ENCODE measurements at places on chromosomes 11 and 22.

- DNase-seq: no peak
Observed at GRCh38 chr22:38655519-38656255, 505 bp downstream of the FAM227A start.

DNA sequence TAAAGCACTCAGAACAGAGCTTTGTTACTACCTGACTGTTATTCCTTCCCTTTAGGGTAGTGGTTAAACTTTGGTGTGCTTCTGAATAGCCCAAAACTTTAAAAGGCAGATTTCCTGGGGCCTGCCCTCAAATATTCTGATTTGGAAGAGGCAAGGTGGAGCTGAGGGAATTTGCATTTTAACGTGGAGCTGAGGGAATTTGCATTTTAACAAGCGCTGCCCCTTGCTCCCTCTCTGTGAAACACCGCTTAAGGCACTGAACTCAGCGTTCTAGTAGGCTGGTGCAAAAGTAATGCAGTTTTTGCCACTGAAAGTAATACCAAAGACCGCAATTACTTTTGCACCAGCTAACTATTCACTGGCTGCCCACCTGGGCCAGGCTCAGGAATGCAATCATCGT is 35.0 kb downstream of the TPST2 start:
- DNase-seq: no peak

- DNase-seq: no peak
Observed at GRCh38 chr22:23243006-23243573, 62.8 kb downstream of the BCR start.

- no peak for DNase-seq
Observed at GRCh38 chr11:119734788-119735187, 5.8 kb upstream of the NECTIN1 start.

DNA sequence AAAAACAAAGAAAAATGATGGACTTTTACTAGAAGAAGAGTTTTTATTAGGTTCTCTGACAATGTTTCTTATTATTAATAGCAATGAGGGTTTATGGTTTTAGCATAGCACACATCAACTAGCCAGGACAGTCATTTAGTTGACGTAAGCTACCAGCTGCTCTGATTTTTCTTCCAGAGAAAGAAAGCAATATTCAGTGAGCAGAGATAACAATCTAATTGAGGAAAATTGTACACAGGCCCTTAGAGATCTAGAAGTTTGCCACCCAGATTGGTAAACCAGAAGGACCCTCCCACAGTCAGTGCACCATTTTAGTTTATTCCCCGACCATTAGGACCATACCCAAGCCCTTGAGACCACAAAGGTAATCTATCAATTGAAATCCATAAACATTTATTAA is 28.7 kb upstream of the TBCEL start:
- no peak for DNase-seq

DNA sequence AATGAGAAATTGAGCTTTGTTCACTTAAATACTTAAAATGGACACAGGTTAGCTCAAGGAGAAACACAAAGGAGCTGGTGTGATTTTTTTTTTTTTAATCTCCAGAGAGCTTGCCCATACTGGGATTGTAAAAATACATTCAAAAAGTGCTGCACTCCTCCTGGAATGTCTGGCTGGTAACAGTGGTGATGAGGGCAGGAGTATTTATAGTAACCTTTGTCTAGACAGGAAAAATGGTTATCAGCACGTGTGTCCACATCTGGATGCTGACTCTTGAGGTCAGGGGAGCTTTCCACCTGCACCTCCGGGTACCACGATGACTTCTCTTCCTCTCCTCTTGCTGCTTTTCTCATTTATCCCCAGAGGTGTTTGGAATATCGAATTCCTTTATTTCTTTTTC is 30.1 kb downstream of the EXT2 start:
- no peak for DNase-seq

DNA sequence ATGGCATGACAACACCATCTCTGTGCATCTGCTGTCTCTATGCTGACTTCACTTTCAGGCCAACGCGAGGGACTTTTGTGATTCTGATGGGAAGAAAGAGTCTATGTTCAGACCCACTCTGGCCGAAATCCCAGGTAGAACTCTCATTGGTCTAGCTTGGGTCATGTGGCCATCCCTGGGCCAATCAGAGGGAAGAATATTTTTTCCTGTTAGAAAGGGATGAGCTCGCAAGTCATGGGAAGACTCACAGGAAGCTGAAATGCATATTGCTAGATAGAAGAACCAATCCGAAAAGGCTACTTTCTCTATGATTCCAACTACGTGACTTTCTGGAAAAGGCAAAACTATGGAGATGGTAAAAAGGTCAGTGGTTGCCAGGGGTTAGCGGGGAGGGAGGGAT is 56.0 kb upstream of the LINC01488 start:
- no peak for DNase-seq

DNA sequence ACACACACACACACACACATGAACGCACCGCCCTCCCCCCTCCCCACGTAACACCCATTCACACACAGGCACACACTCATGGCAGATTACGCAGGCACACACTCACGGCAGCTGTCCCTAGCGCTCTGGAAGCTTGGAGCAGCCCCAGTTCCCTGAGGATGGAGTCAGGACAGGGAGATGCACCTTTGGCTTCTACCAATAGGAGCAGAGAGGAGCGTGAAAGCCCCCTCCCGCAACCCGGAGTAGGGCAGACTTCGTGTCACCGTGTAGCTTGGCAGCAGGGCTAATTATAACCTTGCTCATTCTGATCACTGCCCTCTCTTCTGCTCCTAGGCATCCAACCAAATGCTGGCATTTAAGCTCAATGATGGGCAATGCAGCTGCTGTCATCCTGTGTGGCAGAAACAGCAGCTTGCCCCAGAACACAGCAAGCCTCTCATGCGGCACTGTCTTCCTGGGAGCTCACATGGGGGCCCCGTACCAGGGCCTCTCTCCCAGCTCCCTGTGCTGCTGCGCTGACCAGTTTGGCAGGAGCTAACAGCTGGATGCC is 31.9 kb downstream of the ANKK1 start:
- no peak for DNase-seq

DNA sequence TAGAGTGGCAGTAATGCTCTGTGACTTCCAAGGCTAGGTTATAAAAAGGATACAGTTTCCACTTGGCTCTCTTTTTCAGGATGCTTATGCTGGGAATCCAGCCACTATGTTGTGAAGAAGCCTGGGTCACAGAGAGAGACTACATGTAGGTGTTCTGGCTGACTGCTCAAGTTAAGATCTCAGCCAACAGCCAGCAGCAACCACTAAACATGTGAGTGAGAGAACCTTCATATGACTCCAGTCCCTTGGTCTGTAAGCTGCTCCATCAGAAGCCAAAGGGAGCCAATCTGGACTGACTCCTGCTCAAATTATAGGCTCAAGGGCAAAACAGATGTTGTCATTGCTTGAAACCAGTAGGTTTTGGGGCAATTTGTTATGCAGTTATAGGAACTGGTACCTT is 162.7 kb downstream of the MAML2 start:
- DNase-seq: no peak

- DNase-seq: no peak
Observed at GRCh38 chr11:121500275-121500674, 47.5 kb upstream of the SORL1-AS1 start.

DNA sequence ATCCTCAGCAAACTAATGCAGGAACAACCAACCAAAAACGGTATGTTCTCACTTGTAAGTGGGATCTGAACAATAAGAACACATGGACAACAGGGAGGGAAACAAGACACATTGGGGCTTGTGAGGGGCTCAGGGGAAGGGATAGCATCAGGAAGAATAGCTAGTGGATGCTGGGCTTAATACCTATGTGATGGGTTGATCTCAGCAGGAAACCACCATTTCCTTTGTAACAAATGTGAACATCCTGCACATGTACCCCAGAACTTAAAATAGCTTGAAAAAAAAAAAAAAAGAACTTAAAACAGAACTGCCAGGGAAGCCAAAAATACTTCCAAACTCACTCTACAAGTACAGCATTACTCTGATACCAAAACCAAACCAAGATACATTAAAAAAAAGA is 33.8 kb downstream of the CASP4 start:
- DNase-seq: no peak

GRCh38 chr22:17638432-17639246 is at the start of gene BCL2L13:
TSS of gene BCL2L13 (plus strand) at chr22:17638757. CDS start at chr22:17655712, 16,955 bp downstream.
- peak; percentile 77 for DNase-seq

GRCh38 chr11:17608821-17609220 is 61.8 kb downstream of the OTOG start:
- no peak for DNase-seq

- DNase-seq: no peak
Observed at GRCh38 chr11:131179836-131180235, 190.6 kb upstream of the NTM start.

- peak; percentile 56 for DNase-seq
Observed at GRCh38 chr11:119607726-119608125, 121.3 kb downstream of the NECTIN1 start.

DNA sequence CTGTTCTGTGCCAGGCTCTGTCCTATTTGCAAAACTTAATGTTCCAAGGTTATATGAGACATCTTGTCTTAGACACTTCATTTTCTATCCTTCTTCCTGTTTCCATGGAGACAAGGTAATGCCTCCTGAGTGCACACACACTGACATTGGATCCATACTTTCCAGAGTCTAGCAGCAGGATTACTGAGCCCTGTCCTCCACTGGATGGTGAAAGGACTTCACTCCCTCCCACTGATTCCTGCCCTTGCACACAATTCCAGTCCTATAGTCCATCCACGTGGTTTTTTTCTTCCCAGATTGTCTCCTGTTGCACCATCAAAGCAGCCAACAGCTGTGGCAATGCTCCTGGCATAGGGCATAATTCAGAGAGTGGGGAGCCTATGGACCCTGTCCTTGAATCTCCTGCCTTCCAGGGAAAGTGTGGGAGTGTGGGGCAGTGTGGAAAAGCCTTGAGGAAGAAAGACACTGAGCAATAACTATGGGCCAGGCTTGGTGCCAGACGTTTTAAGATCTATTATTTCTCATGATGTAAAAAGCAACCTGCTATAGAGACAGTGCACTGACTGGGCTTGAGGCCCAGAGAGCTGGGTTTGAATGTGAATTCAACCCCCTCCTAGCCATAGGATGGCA is 31.3 kb downstream of the SERPINH1 start:
- no peak for DNase-seq

DNA sequence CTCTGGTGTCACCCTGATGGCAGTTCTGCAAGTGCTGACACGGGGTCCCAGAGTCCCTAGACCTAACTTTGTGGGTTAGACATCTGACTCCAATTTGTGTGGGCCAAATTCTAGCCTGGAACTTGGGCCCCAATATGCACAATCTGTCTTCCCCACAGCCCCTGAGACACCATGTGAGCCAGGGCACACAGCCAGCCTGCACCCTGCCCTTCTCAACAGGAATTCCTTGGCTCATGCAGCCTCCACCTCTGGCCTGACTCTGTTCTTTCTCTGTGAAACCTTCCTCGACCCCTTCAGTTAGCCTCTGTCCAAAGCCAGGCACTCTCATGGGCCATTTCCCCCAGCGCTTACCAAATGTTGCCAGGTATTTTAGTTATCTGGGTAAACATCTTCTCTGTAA is 59.1 kb upstream of the POU2AF1 start:
- no peak for DNase-seq

- no peak for DNase-seq
Observed at GRCh38 chr22:49369726-49370626, 457.7 kb downstream of the BRD1 start.

DNA sequence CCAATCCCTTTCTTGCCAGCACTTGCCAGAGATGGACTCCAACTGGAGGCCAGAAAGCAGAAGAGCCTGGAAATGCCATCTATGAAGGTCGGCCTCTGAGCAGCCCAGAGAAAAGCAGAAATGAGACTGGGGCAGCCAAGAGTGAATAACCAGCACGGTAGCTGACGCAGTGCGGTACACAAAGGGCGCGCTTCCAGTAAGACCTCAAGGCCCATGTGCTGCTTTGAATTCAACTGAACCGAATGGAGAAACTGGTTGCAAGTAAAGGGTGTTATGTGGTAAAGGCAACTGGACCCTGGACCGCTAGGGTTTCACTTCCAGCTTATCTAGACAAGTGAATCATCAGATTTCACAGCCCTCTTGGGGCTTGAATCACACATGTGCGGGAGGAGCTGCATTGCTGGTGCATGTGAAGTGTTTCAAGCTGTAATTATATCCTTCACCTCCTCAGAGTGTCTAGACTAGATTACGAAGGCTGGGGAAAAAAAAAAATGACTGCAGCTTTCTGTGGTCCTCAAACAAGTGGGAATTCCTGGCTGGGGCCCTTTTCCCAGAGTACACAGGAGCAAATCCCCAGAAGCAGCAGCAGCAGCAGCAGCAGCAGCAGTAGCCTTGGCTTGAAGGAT is 128.9 kb downstream of the CCDC34 start:
- DNase-seq: no peak

DNA sequence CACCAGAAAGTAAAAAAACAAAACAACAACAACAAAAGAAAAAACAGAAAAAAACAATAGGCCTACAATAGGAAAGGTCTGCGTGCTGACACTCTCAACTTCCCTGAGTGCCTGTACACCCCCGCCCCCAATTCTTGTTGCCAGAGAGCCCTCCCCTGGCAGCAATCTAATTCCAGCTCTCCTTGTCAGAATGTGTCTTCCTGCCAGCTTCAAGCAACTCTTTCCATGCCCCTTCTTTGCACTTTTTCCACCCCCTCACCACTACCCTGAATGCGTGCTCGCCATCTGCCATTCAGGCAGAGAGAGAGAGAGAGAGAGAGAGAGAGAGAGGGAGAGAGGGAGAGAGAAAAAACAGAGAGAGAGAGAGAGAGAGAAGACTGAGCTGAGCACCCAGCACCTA is 245.0 kb downstream of the KIRREL3 start:
- no peak for DNase-seq

- DNase-seq: no peak
Observed at GRCh38 chr22:22856364-22856763, 31.3 kb upstream of the IGLL5 start.

DNA sequence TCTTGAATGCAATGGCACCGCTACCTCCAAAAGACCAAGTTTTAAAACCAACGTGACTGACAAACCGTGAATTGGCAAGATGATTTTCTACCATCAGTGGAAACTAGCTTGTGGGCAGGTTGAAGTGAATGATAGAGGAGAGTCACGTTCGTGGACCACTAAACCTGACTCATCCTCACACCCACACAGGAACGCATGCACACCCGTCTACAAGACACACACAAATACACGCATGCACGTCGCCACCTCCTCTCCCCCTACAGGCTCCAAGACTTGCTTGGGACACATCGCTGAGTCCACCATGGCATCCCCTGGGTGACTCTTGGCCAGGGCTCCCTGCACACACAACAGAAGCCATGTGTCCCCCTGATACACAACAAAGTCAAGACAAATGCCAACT is 14.4 kb downstream of the TMPRSS6 start:
- no peak for DNase-seq

DNA sequence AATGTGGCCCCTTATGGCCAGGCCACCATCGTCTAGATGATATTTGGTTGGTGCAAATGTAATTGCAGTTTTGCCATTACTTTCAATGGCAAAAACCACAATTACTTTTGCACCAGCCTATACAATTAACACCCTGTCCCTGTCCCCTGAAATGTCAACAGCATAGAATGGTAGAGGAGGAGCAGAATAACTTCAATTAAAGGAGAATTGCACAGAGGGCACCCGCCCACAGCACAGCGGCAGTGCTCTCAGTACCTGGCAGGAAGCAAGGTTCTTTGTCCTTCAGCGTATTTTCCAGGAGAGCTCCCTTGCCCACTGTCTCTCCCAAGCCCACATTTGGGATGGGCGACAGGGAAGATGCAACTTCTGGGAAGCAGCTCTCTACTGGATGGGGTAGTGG is 115.3 kb downstream of the TRIM29 start:
- DNase-seq: no peak
